SIG-M5 (cell line): ENCODE measurements at places on chromosomes 13 and 19.

DNA sequence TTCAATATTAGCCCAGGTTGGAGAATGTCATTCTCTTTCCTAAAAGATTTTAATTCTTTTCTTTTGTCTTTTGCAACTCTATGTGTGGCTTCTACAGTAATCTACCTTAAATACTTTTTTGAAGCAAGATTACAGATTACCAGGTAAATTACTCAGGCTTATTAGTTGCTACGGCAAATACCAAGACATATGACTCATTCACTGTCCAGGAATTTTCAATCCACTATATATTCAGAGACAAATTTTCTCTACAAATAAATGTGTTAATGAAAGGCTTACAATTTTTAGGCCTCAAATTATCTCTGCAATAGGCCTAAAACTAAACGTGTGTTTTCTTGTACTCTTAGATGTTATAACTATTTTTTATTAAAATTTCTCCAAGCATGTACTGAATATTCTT is 631.3 kb downstream of the DIAPH3 start:
- no peak for DNase-seq

DNA sequence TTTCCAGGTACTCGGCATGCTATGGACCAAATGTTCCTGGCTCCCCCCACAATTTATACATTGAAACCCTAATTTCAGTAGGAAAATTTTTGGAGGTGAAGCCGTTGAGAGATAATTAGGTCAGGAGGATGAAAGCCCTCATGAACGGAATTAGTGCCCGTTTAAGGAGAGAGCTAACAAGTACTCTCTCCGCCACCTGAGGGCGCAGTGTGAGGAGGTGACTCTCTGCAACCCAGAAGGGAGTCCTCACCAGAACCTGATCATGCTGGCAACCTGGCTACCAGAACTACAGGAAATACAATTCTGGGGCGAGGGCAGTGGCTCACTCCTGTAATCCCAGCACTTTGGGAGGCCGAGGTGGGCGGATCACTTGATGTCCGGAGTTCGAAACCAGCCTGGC is 397.8 kb downstream of the SLITRK5 start:
- DNase-seq = no peak

GRCh38 chr13:25227690-25228089 is 55.6 kb upstream of the AMER2 start:
- no peak for DNase-seq

GRCh38 chr13:51523082-51523518 is 61.2 kb upstream of the WDFY2 start:
- no peak for DNase-seq

GRCh38 chr13:46388846-46389245 is 1.8 kb upstream of the RUBCNL start:
- DNase-seq = no peak

DNA sequence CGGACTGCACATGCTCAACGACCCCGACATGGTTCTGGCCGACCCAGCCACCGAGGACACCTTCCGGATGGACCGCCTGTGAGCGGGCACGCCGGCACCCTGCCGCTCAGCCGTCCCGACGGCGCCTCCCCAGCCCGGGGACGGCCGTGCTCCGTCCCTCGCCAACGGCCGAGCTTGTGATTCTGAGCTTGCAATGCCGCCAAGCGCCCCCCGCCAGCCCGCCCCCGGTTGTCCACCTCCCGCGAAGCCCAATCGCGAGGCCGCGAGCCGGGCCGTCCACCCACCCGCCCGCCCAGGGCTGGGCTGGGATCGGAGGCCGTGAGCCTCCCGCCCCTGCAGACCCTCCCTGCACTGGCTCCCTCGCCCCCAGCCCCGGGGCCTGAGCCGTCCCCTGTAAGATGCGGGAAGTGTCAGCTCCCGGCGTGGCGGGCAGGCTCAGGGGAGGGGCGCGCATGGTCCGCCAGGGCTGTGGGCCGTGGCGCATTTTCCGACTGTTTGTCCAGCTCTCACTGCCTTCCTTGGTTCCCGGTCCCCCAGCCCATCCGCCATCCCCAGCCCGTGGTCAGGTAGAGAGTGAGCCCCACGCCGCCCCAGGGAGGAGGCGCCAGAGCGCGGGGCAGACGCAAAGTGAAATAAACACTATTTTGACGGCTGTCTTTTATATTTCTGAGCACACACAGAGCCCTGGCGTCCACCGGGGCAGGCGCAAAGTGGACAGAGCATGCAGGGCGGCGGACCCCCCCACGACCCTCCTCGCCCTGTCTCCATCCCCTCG is 13.6 kb downstream of the COMP start:
- no peak for DNase-seq

- DNase-seq = no peak
Observed at GRCh38 chr13:113013303-113013702, 44.3 kb downstream of the MCF2L start.

DNA sequence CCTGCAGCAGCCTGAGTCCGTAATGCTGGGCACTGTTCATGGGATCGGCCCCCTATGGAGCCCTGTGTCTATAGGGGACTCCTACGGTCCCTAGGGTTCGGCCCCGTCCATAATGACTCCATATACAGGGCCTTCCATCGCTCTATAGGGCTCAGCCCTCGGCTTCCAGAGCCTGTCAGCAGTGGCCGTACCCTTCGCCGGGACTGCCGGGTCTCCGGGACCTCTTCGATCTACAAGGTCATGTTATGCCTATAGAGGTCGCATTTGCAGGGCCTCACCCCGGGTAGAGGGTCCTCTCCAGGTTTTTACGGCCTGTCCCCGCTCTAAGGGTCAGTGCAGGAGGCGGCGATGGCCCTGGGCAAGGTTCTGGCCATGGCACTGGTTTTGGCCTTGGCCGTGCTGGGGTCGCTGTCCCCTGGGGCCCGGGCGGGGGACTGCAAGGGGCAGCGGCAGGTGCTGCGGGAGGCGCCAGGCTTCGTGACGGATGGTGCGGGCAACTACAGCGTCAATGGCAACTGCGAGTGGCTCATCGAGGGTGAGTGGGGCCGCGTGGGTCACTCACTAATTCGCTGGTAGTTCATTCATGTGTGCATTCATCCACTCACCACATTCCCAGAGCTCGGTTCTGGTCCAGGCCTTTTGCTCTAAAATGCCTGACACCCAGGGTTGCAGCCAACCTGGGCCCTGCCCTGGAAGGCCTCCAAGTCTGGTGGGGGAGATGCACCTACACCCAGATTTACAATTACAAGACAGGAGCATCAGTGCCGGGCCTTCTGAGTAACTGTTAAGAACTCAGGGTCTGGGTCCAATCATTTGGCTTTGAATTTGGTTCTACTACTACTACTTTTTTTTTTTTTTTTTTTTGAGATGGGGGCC is 699 bp downstream of the MEGF8 start:
- no peak for DNase-seq

DNA sequence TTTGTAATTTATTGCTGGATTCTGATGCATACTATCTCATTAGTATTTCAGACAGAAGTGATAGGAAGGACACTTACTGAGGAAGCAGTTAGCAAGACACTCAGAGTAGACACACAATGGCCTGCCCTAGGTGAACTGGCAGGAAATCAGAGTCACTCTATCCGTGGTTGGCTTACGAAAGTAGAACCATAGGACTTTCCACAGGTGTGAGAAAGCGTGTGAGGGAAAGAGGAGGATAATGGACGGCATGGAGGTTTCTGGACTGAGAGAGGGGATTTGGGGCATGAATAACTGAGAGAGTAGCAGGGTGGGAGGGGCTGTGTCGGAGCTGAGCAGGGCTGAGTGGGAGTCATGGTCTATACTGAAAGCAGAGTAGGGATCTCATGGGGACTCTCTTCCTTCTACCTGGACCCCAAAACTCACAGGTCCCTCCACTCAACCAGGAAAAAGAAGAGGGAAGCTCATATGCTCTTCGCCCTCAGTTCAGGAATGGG is 18.7 kb upstream of the EID2 start:
- no peak for DNase-seq

DNA sequence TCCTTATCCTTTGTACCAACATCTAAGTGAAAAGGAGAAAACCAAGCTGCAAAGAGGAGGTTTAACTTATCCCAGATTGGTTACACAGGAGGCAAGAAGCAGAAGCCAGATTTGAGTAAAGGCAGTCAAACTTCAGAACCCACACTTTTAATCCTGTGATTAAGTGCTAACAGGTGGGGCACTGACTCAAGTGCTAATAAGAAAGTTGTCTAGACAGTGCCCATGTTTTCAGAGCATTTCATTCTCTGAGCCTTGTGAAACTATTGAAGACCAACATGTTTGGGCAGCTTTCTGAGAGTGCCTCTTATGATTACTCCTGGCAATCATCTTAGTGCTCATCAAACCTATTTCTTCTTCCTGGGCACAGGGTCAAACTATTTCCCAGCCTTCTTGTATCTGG is 380.8 kb downstream of the KCNRG start:
- no peak for DNase-seq

GRCh38 chr13:75359266-75359665 is 122.7 kb downstream of the TBC1D4 start:
- no peak for DNase-seq

DNA sequence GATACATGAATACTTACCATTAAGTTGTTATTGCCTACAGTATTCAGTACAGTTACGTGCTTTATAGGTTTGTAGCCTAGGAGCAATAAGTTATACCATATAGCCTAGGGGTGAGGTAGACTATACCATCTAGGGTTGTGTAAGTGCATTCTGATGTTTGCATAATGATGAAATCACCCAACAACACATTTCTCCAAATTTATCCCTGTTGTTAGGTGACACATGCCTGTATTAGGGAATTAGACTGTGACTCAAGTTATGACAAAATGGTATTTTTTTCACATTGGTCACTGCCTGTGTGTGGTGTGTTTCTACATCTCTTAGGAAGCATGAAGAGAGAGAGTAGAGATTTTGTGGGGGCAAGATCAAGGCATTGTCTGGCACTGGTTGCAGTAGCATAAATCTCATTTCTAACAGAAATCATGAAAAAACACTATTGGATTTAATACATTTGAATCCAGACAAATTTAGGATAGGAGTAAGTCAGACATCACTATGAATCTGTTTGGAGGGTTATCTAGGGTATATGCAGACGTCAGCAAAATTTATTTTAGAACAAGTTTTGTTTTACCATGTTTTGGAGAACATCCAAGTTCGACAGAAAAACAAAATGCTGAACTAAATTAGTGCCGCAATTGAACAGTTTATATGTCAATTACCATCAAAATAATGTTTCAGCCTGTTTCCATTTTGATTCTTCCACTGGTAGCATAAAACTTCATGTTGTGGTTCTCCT is 332.1 kb downstream of the LMO7 start:
- DNase-seq = no peak

GRCh38 chr13:45048890-45049407 is 59.6 kb downstream of the GPALPP1 start:
- DNase-seq = no peak

DNA sequence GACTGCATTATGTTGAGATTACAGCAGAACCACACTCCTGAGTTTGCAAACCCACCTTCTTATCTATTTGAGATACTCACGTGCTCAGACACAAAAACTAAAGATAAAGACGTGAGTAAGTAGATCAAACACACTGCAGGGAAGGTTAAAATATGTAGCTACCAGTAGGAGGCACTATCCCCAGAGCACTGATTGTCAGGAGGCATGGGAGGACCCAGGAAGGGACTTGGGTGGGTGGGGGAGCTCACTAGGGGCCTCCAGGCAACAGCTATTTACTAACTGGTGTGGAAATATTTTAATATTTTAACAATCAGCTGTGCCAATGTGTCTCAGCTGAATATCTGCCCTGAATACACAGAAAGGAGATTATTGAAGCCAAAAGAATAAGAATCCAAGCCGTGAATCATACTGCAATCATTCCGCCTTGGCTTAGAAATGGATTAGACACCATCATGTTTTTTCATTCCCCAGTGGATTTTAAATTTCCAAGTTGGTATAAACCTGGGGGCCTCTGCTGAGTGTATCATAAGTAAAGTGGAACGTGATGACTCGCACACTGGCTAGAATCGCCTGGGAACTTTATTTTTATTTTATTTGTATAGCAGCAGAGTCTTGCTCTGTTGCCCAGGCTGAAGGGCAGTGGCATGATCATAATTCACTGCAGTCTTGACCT is 73.2 kb upstream of the CACNA1A start:
- no peak for DNase-seq

DNA sequence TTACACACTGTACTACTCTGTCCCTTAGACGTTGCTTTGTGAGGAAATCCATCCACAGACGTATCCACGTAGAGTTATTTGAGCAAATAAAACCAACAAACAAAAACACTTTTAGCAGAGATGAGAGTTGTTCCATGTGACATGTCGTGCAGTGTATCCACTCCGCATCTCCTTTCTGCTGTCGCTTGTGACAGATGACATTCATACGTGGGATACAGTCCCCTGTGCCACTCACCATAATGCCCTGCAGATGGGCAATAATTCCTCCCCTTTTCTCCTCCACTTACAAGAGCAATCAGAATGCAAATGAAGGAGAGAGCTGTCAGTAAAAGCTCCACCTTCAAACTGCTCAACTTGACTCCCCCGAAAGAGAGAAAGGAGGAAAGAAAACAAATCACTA is 26.0 kb downstream of the IRS2 start:
- no peak for DNase-seq

DNA sequence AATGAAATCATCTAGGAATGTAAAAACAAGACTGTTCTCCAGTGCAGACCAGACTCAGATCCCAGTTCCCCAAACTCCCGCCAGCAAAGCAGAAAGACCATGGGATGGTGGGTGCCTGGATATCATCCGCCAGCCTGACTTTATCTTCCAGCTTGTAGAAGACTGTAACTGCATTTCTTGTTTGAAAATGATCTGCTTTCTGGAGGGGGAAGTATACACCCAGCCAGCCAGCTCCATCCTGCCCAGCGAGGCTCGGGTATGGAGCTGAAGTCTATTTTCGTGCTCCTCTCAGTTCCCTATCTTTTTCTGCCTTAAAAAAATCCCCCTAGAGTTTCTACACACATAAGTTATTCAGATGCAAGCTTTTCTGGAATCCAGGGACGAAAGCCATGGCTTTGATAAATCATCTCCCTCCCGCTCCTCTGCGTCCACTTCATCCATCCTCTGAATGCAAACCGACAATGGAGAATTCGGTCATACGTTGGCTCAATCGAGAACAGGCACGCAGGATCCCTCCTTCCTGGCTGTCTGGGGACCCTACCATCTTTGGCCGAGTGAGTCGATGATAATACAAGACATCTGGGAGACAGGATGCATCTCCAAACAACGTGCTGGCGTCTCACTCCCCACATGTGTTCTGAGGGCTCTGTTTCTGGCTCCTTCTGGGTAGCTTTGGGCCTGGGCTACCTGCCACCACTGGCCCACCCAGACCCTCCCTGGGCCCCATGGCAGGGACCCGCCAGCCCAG is 31.2 kb downstream of the CEBPG start:
- DNase-seq = no peak

DNA sequence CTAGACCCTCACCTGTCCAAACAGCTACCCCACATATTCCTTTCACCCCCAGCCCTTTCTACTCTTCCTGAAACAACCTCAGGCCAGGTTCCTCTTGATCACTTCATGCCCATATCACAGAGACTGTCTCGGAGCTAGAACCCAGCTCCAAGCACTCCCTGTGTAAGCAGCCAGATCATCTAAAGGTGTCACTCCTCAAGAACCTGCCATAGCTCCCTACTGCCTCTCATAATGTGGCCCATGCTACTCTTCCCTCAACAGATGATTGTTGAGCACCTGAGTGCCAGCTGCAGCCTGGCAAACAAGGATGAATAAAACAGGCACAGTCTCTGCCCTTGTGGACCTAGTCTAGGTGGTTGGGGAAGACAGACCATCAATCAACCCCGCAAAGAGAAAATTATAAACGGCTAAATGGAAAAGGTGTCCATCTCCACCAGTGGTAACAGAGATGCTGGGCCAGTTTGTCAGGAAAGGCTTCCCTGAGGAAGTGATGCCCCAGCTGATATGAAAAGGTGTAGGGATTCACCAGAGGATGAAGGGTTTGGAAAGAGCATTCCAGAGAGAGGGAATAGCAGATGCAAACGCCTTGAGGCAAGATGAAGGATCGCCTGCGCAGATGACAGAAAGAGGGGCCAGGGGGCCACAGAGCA is 8.3 kb downstream of the EPS15L1 start:
- DNase-seq = no peak

GRCh38 chr19:53647792-53648191 is 16.0 kb downstream of the DPRX start:
- DNase-seq = no peak
